ENCODE measurements at places on chromosomes 11 and 22.

GRCh38 chr22:30697975-30698374 is 3.3 kb downstream of the OSBP2 start:
- no peak for DNase-seq

GRCh38 chr11:127379686-127380085 is 379.1 kb upstream of the KIRREL3 start:
- no peak for DNase-seq

- no peak for DNase-seq
Measured at GRCh38 chr11:11253497-11253896, 99.6 kb downstream of the CSNK2A3 start.

DNA sequence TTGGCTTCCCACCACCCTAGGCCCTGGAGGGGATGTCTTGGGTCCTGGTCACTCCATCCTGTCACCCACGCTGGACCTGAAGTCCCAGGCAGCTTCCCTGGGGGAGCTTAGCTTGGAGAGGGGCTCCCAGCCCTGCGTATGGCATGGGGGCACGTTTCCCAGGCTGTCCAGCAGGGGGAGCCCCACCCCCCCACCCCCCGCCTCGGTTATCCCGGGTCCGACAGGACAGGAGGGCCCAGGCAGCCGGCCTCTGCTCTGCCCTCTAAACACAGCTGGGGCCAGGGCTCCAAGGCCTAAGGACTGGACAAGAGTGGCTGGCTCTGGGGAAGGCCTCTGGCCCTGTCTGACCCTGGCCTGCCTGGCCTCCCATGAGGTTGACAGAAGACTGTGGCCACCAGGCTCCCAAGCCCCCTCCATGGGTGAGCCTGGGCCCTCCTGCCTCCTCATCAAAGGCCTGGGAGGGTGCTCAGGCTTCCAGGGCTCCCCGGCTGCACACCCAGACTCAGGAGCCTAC is 104.8 kb downstream of the NECTIN1 start:
- no peak for DNase-seq

DNA sequence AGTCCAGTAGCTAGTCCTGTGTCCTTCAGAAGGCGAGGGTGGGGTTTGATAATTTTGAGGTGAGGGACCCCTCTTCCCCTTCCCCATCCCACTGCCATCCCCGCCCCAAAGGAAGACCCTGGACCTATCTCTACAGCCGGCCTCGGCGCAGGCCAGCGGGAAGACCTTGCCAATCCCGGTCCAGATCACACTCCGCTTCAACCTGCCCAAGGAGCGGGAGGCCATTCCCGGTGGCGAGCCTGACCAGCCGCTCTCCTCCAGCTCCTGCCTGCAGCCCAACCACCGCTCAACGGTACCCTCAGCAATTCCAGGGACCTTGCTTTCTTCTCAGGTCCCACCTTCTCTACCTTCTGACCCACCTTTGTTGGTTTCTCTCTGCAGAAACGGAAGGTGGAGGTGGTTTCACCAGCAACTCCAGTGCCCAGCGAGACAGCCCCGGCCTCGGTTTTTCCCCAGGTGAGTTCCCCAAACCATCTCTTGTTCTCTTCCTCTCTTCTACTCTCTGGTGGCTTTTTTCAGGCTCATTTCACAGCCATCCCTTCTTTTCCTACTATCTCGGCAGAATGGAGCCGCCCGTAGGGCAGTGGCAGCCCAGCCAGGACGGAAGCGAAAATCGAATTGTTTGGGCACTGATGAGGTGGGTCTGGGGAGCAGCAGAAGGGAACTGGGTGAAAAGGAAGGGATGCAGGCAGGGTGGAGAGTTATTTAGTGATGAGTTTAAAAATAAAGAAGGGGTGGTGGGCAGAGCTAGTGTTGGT is 1.3 kb downstream of the KAT5 start:
- DNase-seq = no peak

DNA sequence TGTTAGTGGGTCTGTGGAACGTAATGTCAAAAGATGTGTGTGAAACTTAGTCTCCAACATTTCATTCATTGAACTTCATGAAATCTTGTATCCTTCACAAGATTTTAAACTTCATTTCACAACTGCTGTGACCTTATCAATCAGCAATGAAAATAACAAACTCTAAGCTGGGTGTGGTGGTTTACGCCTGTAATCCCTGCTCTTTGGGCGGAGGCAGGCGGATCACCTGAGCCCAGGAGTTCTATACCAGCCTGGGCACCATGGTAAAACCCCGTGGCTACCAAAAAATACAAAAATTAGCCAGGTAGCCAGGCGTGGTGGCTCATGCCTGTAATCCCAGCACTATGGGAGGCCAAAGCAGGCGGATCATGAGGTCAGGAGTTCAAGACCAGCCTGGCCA is 5.1 kb downstream of the CHKA start:
- no peak for DNase-seq

- DNase-seq = no peak
Measured at GRCh38 chr11:8527939-8528338, 66.1 kb downstream of the STK33 start.

- no peak for DNase-seq
Measured at GRCh38 chr11:46615756-46616155, 1.3 kb downstream of the HARBI1 start.

- peak; percentile 64 for DNase-seq
Measured at GRCh38 chr11:133840479-133840941, 4.8 kb downstream of the SPATA19 start.

DNA sequence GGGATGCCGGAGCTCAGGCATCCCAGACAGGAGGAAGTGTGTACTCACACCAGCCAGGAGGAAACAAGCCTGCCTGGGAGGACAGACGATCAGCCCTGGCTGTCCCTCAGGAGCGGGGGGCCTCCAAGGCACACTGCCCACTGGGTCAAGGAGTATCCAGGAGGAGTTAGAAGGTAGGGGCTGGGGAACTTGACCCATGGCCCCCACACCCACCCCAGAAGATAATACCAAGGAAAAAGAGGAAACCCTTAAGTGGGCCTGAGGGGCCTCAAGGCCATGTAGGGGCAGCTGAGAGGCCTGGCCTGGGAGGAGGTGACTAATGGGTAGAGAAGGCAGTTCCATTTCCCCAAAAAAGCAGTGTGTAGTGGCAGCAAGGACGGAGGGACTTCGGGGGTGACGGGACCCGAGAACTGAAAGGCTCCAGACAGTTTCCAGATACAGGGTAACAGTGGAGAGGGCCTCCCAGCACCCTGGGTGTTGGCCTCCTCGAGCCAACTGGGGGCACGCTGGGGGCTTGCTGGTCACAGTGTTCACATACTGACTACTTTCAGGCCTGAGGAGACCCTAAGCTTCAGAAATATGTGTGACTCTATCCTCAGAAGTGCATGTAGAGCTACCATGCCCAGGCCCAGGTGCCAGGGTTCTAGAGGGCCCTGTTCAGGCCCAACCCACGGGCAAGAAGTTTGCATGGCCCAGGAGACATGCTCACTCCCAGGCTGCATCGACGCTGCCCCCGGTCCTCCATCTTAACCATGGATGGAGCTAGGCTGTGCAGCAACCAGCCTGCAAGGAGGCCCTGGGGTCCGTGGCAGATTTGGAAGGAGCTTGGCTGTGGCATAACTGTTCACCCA is 75.7 kb upstream of the PITPNB start:
- DNase-seq = no peak

DNA sequence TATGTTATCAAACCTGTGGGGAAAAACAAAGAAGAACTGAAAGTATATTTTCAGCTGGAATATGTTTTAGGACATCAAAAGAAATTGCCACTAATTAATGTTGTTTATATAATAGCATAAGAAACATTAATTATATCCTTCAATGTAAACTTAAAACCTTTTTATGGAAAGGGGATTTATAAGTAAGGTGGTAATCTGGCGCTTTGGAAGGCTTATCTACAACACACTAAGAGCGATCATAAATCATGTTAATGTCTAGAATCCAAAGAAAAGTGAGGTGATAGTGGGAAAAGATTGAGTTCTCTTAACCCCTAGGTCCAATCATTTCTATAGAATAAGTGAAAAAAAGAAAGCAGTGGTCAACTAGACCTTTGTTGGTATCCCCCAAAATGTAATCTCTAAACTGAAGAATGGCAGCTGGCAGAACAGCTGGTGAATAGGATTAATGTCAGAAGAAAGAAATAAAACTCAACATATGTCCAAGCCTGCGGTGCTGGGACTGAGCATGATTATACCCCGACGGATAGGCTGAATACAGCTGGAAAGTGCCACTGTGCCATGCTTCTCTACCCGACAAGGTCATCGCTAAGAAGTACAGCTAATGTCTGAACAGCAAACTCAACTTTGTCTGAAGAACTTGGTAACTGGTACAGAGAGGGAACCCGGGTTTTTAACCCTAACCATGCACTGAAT is 64.0 kb downstream of the SOX6 start:
- no peak for DNase-seq

DNA sequence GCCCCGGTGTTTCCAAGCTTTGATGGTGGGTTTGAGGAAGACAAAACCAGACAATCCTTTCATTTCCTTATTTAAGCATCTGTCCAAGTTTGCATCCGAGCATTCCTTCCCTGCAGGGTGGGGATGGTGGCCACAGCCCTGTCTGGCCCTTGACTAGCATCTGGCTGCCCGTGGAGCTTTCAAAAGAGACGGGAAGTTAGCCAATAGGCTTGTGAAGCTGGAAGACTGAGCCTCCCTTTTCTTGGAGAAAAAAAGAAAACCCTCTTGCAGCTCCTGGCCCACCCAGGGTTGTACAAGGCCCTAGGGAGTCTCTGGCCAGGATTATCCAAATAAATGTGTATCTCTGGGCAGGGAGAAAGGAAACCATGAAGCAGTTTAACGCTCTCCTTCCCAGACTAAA is 60.6 kb downstream of the MICAL2 start:
- DNase-seq = no peak

- no peak for DNase-seq
Measured at GRCh38 chr11:6594142-6594768, 9.2 kb downstream of the RRP8 start.

DNA sequence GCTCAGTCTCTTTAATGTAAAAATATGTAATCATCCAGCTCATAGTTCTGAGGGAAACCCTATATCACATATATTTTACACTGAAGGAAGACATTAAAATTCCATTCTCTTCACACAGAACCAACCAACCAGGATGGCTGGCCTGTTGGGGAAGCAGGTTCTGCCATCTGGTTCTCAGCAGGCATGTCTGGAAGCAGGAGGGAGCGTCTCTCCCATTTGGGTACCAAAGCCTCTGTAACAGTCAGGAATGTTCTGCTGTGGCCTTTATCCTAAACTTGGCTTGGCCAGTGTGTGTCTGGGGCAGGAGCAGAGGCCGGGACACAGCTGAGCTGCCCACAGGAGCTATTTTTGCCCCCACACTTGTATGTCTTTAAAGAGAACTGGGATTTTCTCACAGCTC is 29.2 kb downstream of the SGSM3 start:
- no peak for DNase-seq

DNA sequence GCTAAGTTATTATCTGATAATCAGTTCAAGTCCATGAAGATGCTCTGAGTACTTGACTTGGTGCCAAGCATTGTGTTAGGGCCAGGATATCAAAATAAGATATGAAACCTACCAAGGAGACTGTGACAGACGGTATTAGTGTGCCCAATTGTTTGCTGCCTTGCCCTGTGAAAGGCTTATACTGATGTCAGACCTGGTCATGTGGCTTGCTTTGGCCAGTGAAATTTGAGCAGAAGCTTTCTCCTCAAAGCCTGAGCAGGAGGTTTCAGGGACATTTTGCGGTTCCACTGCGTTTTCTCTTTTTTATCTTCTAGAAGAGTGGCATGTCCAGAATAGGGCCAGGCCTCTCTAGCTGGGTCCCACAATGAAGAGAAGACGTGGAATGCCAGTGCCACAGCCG is 15.8 kb upstream of the PKNOX2 start:
- DNase-seq = no peak

DNA sequence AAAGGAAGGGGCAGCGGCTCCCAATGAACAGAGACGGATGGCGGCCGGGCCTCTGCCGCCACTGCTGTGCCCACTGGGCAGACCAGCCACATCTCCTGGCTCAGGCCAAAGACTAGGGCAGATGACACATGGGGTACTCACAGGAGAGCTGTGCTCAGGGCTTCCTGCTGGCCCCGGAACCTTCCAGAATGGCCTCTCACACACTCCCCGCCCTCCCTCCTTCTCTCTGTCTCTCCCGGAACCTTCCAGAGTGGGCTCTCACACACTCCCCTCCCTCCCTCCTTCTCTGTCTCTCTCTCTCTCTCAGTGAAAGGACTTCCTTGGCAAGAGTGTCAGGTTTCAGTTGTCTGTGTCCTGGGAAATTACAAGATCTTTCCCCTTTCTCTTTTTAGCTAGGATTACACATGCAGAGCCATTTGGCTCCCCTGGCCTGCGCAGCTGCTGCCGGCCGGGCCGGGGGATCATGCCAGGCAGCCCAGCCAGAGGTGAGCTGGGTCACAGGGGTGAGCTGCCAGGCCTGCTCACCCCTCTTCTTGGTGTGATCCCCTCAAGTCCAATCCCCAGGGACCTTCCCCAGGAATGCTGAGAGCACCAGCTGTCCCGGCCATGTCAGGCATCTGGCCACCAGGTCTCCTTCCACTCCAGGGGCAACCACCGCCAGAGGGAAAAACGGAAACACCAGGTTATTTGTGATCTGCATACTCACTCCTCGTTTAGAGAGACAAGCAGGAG is 45.3 kb upstream of the ADA2 start:
- no peak for DNase-seq

- no peak for DNase-seq
Measured at GRCh38 chr11:69913591-69914285, 94.5 kb upstream of the FGF3 start.

DNA sequence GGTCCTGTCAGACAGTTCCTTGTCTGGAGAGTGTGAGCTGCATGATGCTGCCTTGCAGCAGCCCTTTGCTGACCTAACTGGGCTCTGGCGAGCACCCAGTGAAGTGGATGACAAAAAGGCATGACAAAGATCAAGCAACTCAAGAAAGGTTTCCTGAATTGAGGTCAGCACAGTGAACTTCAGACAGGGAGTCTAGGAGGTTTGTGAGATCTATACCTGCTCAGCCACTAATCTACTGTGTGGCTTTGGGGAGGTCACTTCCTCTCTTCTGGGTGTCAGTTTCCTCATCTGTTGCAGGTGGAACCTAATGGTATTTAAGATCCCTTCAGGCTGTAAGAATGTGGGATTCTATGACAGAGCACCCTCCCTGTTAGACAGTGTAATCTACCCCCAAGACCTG is 213.9 kb upstream of the NARS2 start:
- no peak for DNase-seq

- DNase-seq = no peak
Measured at GRCh38 chr11:71336176-71336995, 84.0 kb upstream of the SHANK2 start.

GRCh38 chr11:72844356-72844755 is 30.1 kb downstream of the ATG16L2 start:
- no peak for DNase-seq

GRCh38 chr11:21148376-21148775 is 479.0 kb downstream of the NELL1 start:
- no peak for DNase-seq
